CD4-positive, alpha-beta T cell treated with Interleukin-10 for 1 hour (primary cell): ENCODE measurements at places on chromosomes 2 and 18.

GRCh38 chr18:65439188-65439587 lies 311.6 kb upstream of the CDH7 start:
- DNase-seq = no peak

DNA sequence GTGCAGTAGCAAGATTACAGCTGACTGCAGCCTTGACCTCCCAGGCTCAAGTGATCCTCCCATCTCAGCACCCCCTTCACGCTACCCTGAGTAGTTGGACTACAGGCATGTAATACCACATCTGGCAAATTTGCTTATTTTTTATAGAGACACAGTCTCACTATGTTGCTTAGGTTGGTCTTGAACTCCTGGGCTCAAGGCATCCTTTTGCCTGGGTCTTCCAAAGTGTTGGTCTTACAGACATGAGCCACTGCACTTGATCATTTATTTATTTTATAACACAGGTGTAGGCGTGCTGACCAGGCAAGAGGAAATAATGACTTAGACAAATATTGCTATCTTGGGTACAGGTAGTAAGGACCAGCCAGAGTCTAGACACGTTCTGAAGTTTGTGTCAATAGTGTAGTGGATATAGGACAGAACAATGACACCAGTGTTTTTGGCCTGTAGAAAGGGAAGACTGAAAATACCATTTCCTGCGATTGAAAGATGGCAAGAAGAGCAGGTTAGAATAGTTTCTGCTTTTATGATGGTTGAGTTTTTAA lies 71.0 kb upstream of the THUMPD2 start:
- no peak for DNase-seq

DNA sequence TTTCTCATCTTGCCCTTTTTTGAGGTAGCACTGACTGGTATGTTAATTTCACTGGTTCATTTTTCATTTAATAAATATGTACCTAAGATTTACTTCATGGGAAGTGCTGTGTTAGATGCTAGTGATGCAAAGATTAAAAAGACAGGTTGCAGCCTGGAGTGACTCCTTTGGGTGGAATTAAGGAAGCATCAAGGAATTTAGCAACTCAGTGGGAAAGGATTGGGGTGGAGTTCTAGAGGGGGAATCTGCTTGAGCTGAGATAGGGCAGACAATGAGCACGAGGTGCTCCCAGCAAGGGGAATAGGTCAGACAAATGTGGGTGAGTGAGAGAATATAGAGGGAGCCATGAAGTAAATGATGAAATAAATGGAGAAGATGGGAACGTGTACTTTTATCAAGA lies 57.0 kb downstream of the LYPD6 start:
- DNase-seq = no peak

GRCh38 chr2:186459009-186459408 lies 27.1 kb upstream of the ZC3H15 start:
- DNase-seq = no peak

DNA sequence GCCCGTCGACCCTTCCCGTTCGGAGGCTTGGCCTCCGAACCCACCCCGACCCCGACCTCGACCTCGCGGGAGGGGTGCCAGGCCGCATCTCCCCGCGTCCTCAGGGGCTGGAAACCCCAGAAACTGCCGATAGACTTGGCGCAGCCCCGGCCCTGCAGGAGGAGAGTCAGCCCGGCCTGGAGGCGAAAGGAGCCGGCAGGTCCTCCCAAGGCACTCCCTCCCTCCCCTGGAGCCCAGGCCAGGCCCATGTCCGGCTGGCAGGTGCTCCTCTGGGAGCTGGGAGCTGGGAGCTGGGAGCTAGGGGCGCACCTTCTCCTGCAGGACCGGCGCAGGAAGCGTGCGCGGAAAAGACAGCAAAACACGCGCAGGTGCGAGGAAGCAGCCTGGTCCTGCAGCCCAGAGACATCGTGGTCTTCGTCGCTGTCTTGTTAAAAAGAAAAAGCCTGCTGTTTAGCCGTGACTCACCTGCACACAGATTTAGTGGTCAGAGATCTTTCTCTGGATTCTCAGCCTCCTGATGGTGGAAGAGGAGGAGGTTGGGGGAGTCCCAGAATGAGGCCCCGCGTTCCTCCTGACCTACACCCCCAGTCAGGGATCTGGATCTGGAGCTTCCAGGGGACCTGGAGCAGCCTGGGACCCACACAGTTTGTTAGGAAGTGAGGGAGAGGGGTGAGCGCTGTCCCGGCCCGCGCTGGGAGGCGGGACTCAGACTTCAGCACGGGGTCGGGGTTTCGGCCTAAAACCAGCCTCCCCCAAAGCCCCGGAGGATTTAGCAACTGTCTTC lies 660 bp upstream of the MBP start:
- DNase-seq = no peak

- no peak for DNase-seq
These were observed 157.4 kb downstream of the DTNA start for GRCh38 chr18:34867520-34867919.

DNA sequence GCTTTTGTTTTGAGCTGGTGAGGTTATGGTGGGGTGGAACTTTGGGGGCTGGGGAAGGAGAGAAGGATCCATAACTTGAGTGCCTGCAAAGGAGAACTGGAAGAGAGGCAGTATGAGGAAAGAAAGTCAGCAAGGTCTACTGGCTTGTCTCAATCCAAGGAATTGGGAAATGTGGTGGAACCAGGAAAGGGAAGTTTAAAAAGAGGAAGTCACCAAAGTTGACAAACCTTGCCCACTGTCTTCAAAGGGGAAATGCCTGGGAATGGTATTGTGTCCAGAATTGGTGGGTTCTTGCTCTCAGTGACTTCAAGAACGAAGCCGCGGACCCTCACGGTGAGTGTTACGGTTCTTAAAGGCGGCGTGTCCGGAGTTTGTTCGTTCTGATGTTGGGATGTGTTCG lies 304.1 kb upstream of the FAM98A start:
- no peak for DNase-seq

DNA sequence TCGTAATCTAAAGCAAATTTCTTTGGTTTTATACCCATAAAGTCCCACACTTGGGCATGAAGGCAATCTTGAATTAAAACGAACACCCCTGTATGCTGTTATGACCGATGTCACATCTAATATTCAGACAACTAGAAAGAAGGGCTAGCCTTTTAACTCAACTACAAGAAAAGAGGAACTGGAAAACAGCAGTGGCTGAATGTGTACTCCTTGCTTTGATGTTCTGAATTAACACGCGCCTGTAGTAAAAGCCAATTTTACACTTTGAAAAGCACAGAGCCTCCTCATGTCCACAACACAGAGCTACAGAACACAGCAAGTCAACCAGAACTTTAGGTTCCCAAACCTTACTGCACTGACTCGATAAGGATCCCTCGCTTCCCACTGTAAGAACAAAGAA lies 147.6 kb downstream of the HDAC4 start:
- no peak for DNase-seq

GRCh38 chr2:220593526-220593925 lies 966.1 kb downstream of the SLC4A3 start:
- no peak for DNase-seq

DNA sequence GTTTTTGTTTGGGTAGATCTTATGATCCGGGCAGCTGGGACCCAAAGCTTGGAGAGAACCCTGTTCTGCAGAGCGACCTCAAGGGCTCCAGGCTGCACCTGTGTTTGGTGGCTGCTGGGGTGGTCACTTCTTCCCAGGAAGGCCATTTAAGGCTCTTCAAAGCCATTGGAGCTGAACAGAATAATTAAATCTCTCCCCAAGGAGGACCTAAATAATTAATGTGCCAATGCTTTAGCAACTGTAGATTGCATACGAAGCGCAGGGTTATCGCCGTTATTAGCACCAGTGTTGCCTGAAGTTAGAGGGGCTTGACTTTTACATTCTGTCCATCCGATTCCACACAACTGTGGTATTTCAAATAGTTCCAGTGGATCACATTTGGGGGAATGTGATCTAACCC lies 251.4 kb downstream of the ATAD2B start:
- DNase-seq = no peak

- DNase-seq = no peak
These were observed 156.6 kb downstream of the KCNJ3 start for GRCh38 chr2:154855138-154855537.

- DNase-seq = no peak
These were observed 17.5 kb downstream of the C1D start for GRCh38 chr2:68045342-68045741.
